CD8-positive, alpha-beta memory T cell (primary cell): ENCODE measurements at places on chromosomes 13 and 19. TPM values are rescaled to one million over a fixed set of nuclear protein-coding genes. Genes with fewer than 3 reads are reported as not detected.

The KASH5 gene
- total RNA-seq, result 0.31 TPM

The S1PR5 gene
- total RNA-seq, result 1.5 TPM

- H3K27me3 ChIP-seq, result no peaks in the 10 kb centered on the region
- no peak overlapping the region for H3K27ac ChIP-seq
- no peak overlapping the region for H3K4me3 ChIP-seq
- no peak for DNase-seq
- H3K4me1 ChIP-seq, result peaks cover 39% of the 10 kb centered on the region
Measured at GRCh38 chr19:21022996-21023395, 2.5 kb downstream of the ZNF430 start.

- DNase-seq, result no peak
- peak overlapping the region; percentile 30 for H3K4me3 ChIP-seq
- no peaks in the 10 kb centered on the region for H3K4me1 ChIP-seq
Measured at GRCh38 chr19:36748431-36749275, 24.0 kb downstream of the ZNF850 start.

DNA sequence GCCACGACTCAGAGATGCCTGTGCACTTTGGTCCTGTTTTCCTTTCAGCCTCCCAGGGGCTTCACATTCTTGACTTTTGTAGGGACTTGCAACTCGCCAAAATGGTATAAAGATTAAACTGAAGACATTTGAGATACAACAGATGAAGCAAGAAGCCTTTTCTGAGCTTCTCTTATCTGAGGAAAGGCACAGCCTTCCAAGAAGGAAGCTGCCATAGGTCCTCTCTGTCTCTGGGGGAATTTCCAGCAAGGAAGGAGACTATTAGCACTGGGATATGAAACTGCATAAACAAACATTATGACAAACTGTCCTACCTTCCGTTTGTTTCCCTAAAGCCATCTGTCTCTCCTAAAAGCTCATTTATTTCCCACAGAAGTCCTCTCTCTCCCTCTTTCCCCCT, 39.3 kb downstream of the TGDS start:
- no peak overlapping the region for H3K27ac ChIP-seq
- H3K4me1 ChIP-seq, result peaks cover 23% of the 10 kb centered on the region
- no peaks in the 10 kb centered on the region for H3K27me3 ChIP-seq
- no peak for DNase-seq

DNA sequence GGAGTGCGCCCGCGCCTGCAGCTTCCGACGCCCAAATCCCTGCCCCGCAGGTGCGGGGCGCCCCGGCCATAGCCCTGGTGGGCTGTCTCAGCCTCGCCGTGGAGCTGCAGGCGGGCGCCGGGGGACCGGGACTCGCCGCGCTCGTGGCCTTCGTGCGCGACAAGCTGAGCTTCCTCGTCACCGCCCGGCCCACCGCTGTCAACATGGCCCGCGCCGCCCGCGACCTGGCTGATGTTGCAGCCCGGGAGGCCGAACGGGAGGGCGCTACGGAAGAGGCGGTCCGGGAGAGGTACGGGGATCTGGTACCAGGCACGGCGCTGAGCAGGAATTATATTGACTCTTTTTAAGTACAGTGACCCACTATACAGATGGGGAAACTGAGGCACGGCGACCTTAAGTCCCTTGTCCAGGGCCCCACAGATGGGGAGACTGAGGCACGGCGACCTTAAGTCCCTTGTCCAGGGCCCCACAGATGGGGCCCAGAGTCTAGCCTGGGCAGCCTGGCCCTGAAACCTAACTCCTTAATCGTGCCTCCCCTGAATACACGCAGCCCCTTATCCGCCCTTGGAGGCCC, 586 bp downstream of the MRI1 start:
- H3K27ac ChIP-seq, result peak overlapping the region; percentile 0
- H3K27me3 ChIP-seq, result no peaks in the 10 kb centered on the region
- peaks cover 4% of the 10 kb centered on the region for H3K36me3 ChIP-seq
